ENCODE measurements at places on chromosomes 11 and 22. TPM values are rescaled to one million over a fixed set of nuclear protein-coding genes. Genes with fewer than 3 reads are reported as not detected.

DNA sequence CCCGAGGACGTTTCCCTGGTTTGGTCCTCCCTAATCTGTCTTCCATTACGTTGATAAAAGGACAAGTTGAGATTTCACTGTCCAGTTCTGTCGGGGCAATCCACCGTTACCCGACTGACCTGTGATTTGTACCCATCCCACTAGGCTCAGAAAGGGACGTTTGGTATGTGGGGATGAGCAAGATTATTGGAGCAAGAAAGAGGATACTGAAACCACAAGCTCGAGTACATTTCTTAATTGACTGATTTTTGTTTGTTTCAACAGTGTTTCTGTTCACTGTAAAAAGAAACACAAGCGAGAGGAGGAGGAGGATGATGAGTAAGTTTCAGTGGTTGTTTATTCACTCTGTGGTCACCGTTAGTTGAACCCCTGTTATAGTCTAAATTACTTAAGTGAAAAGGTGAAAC, 969 bp downstream of the CCDC117 start:
- DNase-seq: no peak

Gene ROM1
- total RNA-seq: 2.3 TPM

DNA sequence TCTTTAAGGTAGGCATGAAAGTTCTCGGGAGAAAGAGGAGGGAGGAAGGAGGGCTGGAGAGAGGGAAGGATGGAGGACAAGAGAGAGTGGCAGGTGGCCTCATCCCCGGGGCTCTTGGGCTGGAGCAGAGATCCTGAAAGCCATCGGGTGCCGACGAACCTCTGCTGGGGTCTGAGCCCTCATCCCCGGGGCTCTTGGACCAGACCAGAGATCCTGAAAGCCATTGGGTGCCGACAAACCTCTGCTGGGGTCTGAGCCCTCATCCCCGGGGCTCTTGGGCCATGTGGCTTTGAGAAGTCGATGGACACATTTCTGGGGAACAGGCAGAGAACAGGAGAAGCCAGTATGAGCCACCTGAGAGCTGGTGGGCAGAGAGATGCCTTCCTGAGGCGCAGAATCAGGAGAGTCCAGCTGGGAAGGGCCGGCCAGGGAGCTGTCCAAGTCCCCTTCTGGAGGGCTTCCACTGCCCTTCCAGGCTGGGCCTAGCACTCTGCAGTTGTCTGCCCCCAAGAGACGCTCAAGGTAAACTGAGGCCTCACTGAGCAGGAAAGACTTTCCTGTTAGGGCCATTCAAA, 1398.1 kb downstream of the BRD1 start:
- DNase-seq: no peak

Gene HEPN1
- total RNA-seq: not detected

- no peak for DNase-seq
These were observed 928 bp upstream of the CRACR2B start for GRCh38 chr11:826836-827145.
